Stimulated activated CD8-positive, alpha-beta memory T cell treated with anti-CD3 and anti-CD28 coated beads, Interleukin-7, amount 100 ng/mL, for 48 hours (primary cell): ENCODE measurements at places on chromosomes 7 and 10.
A peak's percentile ranks its signal among the peaks of the same experiment; 100 is the strongest.

GRCh38 chr10:121032460-121032859 is 181.3 kb downstream of the WDR11 start:
- no peak for DNase-seq

- no peak for DNase-seq
These were observed 12.3 kb upstream of the MYPN start for GRCh38 chr10:68096913-68097516.

- no peak for DNase-seq
These were observed 489.8 kb downstream of the NEBL start for GRCh38 chr10:20407357-20407756.

GRCh38 chr10:29243750-29244149 is 45.1 kb upstream of the LYZL1 start:
- no peak for DNase-seq

GRCh38 chr10:62045765-62046521 is 144.4 kb downstream of the ARID5B start:
- no peak for DNase-seq

GRCh38 chr7:131924857-131925256 is 368.4 kb upstream of the PODXL start:
- no peak for DNase-seq

GRCh38 chr7:96701258-96701657 is 8.4 kb downstream of the SEM1 start:
- DNase-seq = no peak

GRCh38 chr7:117562759-117563158 is 82.9 kb downstream of the CFTR start:
- DNase-seq = no peak

GRCh38 chr7:25828468-25828867 is 323.5 kb upstream of the NFE2L3 start:
- DNase-seq = no peak

- no peak for DNase-seq
These were observed 45.7 kb downstream of the ATXN7L1 start for GRCh38 chr7:105830405-105831301.

- no peak for DNase-seq
These were observed 66.2 kb downstream of the FAM241B start for GRCh38 chr10:69696073-69696731.

- peak; percentile 13 for DNase-seq
These were observed 33.5 kb downstream of the REEP3 start for GRCh38 chr10:63554657-63555056.
